ENCODE measurements at places on chromosomes 1 and 21. TPM values are rescaled to one million over a fixed set of nuclear protein-coding genes. Genes with fewer than 3 reads are reported as not detected.
A peak's percentile ranks its signal among the peaks of the same experiment; 100 is the strongest.

DNA sequence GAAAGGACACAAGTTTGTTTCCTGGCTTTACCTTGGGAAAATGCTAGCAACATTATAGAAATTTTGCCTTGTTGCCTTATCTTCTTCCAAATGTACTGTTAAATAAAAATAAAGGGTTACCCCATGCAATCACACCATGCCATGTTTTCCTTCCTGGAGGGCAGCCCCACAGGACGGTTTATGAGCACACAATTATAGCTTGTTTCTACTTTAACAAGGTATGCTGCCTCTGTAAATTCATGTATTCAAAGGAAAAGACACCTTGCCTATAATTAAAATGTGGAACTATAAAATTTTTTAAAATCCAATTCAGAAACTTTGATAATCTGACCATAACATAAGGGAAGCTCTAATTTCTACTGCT, 63.4 kb downstream of the CAPN2 start:
- H3K27ac ChIP-seq = peak overlapping the region; percentile 86
- peaks cover 49% of the 10 kb centered on the region for H3K36me3 ChIP-seq
- no peaks in the 10 kb centered on the region for H3K27me3 ChIP-seq

Gene IGSF9
- total RNA-seq = not detected

Gene FAM43B
- not detected for total RNA-seq

GRCh38 chr1:207807326-207807689, 55.5 kb downstream of the CD46 start:
- DNase-seq = no peak
- peaks cover 44% of the 10 kb centered on the region for H3K4me1 ChIP-seq
- no peaks in the 10 kb centered on the region for H3K27me3 ChIP-seq

- H3K4me3 ChIP-seq = no peak overlapping the region
- H3K27ac ChIP-seq = no peak overlapping the region
- no peak for DNase-seq
- peaks cover 6% of the 10 kb centered on the region for H3K36me3 ChIP-seq
- peaks cover 5% of the 10 kb centered on the region for H3K4me1 ChIP-seq
These were observed 30.8 kb upstream of the TSNAX start for GRCh38 chr1:231497629-231498152.

DNA sequence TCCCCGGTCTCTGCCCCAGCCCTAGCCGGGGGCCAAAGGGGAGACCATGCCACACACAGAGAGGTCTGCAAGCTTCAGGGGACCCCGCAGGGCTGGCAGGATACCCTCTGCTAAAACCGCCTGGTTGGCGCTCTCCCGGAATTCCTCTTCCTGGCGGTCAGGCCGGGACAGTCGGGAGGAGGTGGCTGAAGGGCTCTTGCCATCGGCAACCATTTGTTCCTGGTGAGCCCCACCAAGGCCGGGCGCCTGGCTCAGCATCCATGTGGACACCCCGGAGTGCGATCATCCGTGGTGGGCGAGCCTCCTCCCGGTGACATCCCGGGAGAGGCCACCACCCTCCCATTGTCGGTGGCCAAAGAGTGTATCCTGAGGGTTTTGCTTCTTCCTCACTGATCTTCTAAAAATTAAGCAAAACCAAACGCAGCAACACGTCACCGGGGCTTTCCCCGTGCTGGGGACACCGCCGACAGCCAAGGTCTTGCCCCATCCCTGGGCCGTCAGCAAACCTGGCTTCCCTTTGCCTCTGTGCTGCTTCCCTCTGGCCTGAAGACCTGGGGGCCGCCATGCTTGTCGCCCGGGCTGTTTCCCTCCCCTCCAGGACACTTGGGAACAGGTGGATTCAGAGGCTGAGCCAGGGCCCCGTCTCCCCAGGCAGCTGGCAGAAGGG, 59.1 kb upstream of the TTC34 start:
- H3K4me3 ChIP-seq = no peak overlapping the region
- no peaks in the 10 kb centered on the region for H3K27me3 ChIP-seq
- H3K27ac ChIP-seq = no peak overlapping the region
- DNase-seq = no peak
- H3K36me3 ChIP-seq = no peaks in the 10 kb centered on the region

- no peak for DNase-seq
- no peaks in the 10 kb centered on the region for H3K27me3 ChIP-seq
- no peak overlapping the region for H3K27ac ChIP-seq
- peaks cover 17% of the 10 kb centered on the region for H3K4me1 ChIP-seq
- no peaks in the 10 kb centered on the region for H3K36me3 ChIP-seq
- no peak overlapping the region for H3K4me3 ChIP-seq
These were observed 6.2 kb downstream of the FBXO2 start for GRCh38 chr1:11648039-11648438.

- DNase-seq = peak; percentile 23
- H3K27ac ChIP-seq = no peak overlapping the region
- H3K27me3 ChIP-seq = peaks cover 12% of the 10 kb centered on the region
- peaks cover 10% of the 10 kb centered on the region for H3K4me1 ChIP-seq
- no peaks in the 10 kb centered on the region for H3K36me3 ChIP-seq
- H3K4me3 ChIP-seq = no peak overlapping the region
These were observed 84.9 kb upstream of the SLC44A3 start for GRCh38 chr1:94734963-94735901.

Gene PEF1
- total RNA-seq = 58.1 TPM
